ENCODE measurements at places on chromosomes 12 and 14.

DNA sequence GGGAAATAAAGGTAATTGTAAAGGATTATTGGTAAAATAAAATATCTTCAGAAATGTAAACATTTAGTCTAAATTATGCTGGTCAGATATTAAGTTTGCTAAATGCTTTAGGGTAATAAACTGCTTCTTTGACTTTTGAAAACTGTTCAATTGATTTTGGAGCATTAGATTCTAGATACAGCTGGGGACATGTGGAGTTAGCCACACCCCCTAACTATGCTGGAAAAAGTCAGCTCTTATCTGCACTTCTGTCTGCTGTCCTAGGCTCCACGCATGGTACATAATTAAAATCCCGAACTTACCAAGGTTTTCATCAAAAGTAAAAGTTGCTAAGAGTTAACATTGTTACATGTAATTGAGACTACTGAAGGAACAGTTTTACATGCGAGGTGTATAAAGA is 78.8 kb downstream of the ITPR2 start:
- no peak for DNase-seq

- no peak for DNase-seq
Measured at GRCh38 chr14:75013290-75013689, 10.6 kb downstream of the EIF2B2 start.

- DNase-seq: peak; percentile 40
Measured at GRCh38 chr12:65121049-65121955, at the start of gene WIF1. Gene WIF1, minus strand, starts transcription at chr12:65121305. Its CDS starts 114 bp downstream, at chr12:65121191.

DNA sequence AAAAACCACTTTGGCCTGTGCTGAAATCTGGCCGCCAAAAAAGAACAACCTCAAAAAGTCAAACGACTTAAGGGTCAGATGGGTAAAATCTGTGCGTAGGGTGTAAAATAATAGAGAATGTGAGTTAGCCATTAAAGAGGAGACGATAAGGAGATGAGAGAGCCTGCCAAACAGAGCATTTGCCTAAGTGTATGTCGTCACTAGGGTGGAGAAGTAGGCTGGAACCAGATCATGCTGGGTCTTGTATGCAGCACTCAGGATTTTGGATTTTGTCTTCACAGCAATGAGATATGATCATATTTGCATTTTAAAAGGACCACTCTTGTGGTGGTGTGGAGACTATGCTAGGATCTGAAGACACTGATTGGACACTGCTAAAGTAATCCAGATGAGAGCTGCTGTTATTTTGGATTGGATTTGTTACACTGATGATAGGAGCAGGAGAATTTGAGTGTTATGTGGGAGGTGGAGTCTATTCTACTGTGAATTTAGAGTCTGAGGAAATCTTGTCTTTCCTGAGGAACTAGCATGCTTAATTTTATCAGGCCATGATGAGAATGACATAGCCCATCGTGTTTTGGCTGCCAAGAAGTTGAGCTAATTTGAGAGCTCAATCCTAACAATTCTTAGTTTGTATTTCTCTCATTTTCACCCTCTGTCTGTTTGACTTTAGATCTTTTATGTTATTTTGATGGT is 24.8 kb upstream of the DBX2 start:
- DNase-seq: no peak

DNA sequence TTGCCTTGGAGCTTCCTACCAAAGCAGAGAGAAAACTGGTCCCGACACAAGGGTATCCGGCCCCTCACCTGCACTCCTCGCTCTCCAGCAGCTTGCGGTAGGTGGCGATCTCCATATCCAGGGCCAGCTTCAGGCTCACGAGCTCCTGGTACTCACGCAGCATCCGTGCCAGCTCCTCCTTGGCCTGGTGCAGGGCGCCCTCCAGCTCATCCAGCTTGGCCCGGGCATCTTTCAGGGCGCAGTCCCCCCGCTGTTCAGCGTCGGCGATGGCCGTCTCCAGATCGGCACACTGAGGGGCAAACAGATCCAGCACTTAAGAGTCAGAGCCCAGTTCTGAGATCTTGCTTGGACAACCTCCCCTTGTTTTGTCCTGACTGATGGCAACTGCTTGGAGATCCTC is 13.7 kb downstream of the KRT72 start:
- no peak for DNase-seq

DNA sequence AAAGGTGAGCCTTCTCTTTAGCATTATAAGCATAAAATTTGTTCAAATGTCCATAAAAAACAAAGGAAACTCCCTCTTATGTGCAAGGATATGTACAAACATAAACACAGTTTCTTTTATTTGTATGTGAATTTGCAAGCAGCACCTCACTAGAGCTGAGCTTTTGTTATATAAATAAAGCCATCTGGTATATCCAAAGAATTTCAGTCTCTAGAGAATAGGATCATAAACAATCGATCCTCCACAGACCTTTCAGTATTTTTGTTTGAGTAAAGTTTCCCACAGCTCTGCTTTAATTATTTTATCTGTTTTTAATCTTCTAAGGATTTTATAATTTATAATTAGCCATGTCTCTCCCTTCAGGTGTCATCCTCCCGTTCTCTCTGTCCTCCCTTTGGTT is 89.2 kb downstream of the OTOGL start:
- DNase-seq: no peak

DNA sequence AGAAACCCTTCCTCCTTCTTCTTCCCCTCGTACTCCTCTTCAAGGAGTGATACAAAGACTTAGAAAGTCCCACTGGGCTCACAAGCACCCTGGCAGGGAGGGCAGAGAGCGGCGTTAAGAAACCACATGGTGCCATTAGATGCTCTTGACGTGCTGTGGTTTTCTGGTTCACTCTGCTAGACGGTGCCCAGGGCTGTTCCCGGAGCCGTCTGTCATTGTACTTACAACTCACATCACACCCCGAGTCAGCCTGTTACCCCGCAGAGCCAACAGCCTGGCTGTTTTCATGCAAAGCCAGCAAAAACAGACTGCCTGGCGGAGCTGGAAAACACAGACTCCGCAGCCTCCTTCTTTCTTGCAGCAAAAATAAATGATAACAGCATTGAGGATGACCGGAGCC is 232.6 kb upstream of the TBX3 start:
- DNase-seq: no peak

- DNase-seq: no peak
Measured at GRCh38 chr14:73662487-73662943, 17.7 kb downstream of the DNAL1 start.

DNA sequence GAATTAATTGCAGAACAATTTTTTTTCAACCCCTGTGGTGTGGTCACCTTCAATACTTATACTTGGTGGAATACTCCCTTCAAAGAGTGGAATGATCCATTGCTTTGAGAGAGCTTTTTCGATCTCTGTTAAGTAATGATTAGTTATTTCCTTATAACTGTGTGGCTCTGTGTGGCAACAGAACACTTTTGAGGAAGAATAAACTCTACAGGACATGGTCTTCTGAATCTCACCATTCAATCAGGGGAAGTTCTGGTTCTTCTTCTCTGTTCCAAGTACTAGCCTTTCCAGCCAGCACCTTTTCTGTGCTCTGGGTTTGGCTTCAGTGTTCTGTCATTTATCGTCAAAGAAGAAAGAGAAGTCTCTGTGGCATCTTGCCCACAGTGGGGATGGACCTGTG is 369.2 kb downstream of the ZFP36L1 start:
- no peak for DNase-seq

DNA sequence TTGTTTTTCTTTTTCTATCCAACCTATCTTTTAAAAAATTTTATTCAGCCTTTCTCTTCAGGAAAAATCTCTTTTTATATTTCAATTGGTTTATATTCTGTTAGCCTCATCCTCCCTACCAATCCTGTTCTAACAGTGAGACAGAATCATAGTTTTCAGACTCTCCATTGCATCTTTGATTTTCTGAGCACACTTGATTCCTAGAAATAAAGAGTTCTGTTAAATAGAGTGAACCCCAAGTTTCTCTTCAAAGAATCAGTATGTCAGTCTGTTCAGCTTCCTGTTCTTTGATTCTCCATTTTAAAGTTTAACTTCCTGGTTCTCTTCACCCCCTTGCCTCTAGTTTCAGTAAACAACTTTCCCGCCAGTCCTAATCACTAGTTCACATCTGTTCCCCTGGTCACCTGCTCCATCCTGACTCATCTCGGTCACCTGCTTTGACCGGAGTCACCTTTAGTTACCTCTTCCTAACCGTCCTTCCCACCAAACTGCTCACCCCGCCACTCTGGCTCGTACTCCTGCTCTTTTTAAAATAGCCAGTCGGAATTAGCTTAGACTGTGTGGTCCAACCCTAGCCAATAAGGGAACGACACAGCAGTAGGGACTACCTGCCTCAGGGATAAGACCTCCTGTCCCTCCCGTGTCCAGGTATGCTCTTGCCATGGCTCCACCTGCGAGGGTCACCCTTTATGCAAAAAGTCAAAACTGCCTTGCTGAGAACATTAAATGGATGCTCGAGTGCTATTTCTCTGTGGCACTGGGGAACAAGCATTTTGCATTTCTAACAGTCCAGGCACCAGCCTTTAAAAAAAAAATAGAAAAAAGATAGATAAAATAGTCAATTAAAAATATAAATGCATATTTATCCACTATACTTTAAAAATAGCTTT is 48.4 kb downstream of the DDX51 start:
- no peak for DNase-seq

DNA sequence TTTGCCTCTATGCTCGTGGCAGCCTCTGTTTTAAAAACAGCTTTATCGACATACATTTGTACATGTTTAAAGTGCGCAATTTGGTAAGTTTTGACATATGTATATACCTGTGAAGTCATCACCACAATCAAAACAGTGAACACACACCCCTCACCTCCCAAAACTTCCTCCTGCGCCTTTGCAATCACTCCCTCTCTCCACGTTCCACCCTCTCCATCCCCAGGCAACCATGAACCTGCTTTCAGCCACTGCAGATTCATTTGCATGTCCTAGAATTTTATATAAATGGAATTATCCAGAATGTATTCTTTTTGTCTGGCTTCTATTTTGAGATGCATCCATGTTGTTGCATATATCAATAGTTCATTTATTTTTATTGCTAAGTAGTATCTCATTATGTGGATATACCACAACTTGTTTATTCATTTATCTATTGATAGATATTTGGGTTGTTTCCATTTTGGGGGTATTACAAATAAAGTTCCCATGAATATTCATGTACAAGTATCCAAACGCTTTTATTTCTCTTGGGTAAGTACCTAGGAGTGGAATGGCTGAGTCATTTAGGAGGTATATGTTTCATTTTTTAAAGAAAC is 15.5 kb upstream of the CHGA start:
- no peak for DNase-seq

- no peak for DNase-seq
Measured at GRCh38 chr12:226401-226800, 12.4 kb upstream of the SLC6A12 start.

DNA sequence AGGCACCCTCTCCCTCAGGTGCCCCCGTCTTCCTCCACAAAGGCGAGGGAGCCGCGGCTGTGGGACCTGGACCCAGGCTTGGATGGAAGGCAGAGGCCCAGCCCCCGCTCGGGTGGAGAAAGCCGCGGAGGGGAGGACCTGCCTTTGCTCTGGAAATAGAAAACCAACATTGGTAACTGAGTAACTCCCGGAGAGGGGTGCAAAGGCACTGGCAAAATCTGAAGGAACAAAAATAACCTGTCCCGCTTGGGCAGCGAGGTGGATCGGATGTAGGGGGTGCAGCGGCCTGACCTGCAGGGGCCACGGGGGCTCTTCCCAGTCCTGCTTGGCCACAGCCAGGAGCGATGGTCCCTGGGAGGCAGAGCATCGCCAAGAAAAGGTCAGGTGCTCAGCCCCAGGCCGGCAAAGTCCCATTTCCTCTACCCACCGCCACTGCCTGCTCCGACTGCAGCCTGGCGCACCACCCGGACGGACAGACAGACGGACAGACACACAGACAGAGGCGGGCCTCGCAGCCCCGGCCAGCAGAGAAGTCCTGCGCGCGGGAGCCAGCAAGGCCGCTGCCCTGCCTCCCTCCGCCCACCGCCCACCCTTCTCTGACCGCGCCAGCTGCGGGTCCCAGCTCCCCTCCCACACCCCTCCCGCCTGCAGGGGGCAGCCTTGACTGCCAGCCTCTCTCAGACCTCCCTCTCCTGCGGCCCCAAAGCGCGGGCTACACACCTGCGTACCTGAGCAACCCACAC is 21.4 kb upstream of the TMEM106C start:
- no peak for DNase-seq

DNA sequence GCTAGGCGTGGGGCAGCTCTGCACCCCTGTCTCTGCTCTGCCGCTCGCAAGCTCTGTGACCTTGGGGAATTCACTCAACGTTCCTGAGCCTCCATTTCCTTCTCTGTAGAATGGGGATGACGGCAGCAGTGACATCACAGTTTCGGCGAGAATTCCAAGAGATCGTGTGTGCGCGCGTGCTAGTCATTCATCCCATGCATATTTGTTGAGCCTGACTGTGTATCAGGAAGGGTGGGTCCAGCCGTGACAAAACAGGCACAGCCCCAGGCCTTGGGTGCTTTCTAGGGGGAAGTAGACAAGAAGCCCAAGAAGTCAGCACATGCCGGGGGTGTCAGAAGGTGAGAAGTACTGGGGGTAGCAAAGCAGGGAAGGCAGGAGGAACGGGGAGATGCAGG is 145.6 kb upstream of the NCOR2 start:
- DNase-seq: no peak

GRCh38 chr12:107990325-107990724 is 138.8 kb upstream of the WSCD2 start:
- DNase-seq: no peak

- no peak for DNase-seq
Measured at GRCh38 chr14:99255621-99256482, 16.1 kb downstream of the BCL11B start.

- no peak for DNase-seq
Measured at GRCh38 chr12:56713345-56713744, 11.8 kb downstream of the NACA start.

DNA sequence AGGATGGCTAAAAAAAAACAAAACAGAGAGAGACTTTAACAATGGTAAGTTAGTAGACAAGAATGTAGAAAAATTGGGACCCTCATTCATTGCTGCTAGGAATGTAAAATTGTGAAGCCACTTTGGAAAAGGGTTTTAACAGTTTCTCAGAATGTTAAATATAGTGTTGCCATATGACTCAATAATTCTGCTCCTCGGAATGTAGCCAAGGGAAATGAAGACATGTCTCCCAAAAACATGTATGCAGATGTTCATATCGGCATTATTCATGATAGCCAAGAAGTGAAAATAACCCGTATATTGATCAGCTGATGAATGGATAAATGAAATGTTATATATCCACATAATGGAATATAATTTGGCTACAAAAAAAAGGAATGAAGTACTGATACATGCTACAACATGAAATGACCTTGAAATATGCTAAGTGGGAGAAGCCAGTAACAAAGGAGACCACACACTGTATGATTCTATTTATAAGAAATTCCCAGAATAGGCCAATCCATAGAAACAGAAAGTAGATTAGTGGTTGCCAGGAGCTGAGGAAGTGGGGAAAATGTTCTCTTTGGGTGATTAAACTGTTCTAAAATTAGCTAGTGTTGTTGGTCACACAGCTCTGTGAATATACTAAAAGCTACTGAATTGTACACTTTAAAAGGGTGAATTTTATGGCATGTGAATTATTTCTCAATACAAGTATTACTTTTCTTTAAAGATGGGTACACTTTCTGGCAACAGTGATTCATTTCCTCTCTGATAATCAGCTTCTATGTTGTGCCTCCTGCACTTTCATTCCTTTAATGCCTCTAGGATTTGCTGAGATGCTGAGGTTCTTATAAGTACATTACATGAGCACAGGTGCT is 132.5 kb downstream of the DAAM1 start:
- no peak for DNase-seq

GRCh38 chr14:39050389-39050788 is 52.6 kb downstream of the SEC23A start:
- DNase-seq: no peak

All from NCI-H2081 (cell line).